ENCODE measurements at places on chromosomes 1 and 21.
A peak's percentile ranks its signal among the peaks of the same experiment; 100 is the strongest.

DNA sequence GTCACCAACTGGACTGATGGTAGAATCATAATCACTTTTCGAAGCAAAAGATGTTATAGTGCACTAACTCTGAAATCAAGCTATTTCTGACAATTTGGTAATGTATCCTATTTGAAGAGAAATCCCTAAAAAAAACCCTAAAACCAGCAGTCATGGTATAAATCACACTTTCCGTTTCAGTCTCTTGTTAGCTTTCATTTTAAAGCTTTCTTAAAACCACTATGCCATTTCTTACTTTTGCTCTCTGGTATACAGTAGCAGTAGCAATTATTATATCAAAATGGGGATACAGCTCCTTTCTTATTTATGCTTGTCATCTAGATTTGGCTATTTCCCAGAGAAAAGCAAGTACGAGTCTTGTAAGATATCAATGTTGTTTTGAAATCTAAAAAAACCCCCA lies 323.3 kb downstream of the KCTD3 start:
- no peak for DNase-seq

- DNase-seq = peak; percentile 90
Observed at GRCh38 chr1:66563094-66563800, 29.3 kb downstream of the SGIP1 start.

GRCh38 chr21:34027721-34028461 lies 45.5 kb upstream of the MRPS6 start:
- DNase-seq = no peak

- no peak for DNase-seq
Observed at GRCh38 chr1:49171941-49172593, 395.4 kb upstream of the BEND5 start.

- DNase-seq = no peak
Observed at GRCh38 chr1:26784023-26784871, 3.5 kb upstream of the PIGV start.

DNA sequence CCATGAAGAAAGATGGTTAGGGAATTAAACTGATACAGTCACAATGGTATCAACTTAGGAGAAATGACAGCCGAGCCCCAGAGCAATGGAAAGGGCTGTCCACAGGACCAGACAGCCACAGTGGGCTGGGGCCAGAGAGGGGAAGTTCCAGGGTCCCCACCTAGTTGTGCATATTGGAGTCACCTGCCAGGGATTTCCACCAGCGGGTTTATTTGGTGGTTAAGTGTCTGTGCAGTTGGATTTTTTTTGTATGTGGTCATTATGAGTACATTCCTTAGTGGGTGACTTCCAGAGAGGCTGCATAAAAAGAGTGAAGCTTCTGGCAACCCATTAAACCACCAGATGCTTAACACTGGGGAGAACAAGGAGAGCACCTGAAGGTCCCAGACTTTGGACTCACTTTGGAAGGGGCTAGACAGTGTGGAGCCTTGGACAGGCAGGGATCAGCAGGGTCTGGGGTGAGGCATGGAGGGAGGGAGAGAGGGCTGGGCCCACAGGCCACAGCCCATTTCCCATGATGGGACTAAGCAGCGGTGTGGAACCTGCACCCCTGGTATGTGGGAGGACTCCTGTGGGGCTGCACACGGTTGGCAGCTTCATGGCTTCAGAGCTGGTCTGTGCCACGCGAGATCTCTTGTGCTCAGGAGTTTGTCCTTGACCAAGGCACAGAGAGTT lies 7.8 kb upstream of the PTTG1IP start:
- peak; percentile 67 for DNase-seq

DNA sequence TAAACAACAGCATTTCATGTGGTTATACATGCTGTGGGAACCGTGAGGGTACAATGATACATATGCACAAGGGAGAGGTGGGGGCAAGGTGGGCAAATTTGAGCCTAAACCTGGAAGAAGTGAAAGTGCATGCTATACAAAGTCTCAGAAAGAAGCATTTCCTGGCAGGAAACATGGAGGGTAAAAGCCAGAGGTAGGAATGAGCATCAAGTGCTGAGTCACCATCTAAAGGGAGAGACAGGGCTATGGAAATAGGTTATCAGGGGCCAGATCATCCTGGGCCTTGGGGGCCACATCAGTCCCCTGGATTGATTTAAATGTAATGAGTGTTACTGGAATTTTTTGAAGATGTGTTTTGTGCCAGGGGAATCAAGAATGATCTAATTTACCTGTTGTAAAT lies 60.1 kb upstream of the DAB1 start:
- DNase-seq = no peak

DNA sequence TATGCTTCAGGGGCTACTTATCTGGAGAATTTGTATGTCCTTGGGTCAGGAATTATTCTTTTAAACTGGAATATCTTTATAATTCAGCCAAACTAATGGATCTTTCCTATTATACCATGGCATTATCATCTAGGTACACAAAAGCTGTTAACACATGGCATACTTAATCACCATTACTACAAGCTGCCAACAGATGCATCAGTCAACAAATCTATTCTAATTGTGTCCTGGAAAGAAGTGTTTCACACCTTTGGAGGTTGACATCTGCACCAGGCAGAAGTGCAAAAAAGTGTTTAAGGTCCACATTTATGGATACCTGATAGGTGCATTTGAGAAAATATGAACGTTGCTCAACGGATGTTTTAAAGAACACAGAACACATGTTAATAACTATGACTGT lies 470.2 kb upstream of the ADGRL2 start:
- no peak for DNase-seq

GRCh38 chr1:191414981-191415640 lies 743.2 kb upstream of the RGS18 start:
- DNase-seq = no peak

GRCh38 chr1:245990315-245991022 lies 516.6 kb downstream of the SMYD3 start:
- DNase-seq = no peak

DNA sequence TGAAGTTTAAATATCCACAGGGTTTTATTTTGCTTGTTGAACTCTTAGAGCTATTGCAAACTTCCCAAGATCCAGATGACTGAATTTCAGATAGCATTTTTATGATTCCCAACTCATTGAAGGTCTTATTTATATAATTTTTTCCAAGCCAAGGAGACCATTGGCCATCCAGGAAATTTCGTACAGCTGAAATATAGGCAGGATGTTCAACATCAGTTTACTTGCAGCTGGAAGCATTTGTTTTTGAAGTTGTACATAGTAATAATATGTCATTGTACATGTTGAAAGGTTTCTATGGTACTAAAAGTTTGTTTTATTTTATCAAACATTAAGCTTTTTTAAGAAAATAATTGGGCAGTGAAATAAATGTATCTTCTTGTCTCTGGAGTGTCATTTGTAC lies 32.8 kb upstream of the DDR2 start:
- no peak for DNase-seq

GRCh38 chr1:93827633-93828366 lies 51.2 kb downstream of the DNTTIP2 start:
- DNase-seq = no peak

DNA sequence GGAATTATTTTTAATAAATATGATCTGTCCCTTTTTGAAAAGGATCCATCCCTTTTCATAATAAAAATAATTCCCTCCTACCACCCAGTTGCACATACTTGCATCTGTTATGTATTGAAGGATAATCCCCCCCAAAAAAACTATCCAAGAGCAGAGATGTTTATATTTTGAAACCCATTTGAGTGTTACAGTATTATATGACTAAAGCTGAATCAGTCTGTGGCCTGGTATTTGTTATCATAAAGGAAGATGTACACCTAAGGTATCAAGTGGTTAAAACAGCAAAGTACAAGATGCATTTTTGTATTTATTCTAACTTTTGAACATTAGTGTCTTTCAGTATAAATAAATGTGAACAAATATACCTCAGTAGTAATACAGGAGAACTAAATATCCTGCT lies 12.7 kb upstream of the TGFB2 start:
- no peak for DNase-seq

GRCh38 chr1:50667710-50668356 lies 244.6 kb upstream of the DMRTA2 start:
- DNase-seq = no peak

DNA sequence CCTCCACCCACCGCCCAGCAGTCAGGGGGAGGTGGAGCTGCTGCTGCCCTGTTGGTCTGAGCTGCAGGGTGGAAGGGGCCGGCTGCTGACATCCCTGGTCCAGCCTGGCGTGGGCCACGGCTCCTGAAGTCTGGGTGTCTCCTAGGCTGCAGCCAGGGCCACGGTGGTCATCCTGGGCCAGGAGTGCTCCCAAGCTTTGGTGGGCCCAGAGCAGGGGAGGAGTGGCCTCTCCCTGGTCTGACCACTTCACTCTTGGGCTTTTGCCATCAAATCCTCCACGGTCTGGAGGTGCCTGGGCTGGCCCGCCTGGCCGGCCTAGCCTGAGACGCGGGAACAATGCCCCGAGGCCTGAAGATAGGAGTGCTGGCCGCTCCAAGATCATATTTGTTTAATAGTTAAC lies 5.8 kb downstream of the PRDM16 start:
- DNase-seq = no peak

- no peak for DNase-seq
Observed at GRCh38 chr1:35882586-35882944, 444 bp upstream of the AGO1 start.

GRCh38 chr1:40645118-40645680 lies 20.3 kb downstream of the RIMS3 start:
- no peak for DNase-seq

DNA sequence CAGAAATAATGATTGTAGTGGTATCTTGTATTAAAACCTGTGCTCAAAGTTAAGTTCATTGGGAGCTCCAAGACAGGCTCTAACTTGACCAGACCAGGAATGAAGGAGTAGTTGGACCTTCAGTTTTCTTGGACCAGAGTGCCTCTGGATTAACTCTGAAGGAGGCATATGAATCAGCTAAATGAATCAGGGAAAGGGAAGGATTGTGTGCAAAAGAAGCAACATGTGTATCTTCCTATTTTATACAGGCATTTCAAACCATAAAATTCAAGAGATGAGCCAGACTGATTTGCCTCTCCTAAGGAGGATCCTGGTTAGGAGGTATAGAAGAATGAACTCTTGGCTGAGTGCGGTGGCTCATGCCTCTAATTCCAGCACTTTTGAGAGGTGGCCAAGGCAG lies 71.4 kb downstream of the CC2D1B start:
- DNase-seq = peak; percentile 25

- DNase-seq = no peak
Observed at GRCh38 chr1:10910681-10911489, 101.6 kb upstream of the TARDBP start.

- peak; percentile 36 for DNase-seq
Observed at GRCh38 chr21:36350282-36350910, 30.4 kb downstream of the MORC3 start.

GRCh38 chr1:230125640-230126528 lies 58.8 kb downstream of the GALNT2 start:
- DNase-seq = peak; percentile 35

- DNase-seq = no peak
Observed at GRCh38 chr1:32427264-32427963, 33.2 kb upstream of the BSDC1 start.

DNA sequence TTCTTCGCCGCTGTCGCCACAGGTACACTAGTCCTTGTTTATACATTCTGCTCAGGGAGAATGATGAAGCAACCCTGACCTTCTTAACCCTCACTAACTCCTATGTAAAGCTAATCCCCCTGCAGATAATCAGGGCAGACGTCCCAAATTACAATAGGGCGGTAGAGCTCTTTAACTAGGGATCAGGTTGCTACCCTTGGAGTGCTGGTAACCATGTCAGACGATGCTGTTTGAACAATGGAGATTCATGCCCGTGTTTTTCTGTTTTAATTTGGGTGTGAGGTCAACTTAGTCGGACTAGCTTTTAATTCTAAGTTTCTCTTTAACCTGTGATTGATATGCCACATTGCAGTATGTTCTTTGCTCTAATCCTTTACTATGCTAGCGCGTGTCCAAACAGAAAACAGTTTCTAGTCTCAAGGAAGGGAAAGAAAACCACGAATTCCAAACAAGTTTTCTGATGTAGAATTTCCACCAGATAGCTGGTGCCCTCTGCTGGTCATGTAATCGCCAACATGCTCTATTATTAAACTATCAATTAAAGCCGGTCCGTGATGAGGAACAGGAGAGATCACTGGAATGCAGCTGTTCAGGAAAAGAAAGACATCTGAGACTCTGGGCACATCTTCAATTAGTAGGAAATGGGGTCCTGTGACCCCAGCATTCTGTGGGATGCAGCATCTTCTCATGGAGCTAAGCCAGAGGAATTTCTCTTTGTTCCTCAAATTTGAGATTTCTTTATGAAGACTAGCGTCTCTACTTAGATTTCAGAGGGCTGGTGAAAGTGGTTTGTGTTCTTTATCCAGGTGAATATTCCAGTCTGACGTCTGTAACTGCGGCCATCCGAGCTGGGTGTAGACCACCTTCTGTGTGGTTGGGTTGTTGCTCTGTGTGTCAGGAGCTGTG lies 18.3 kb upstream of the VAMP3 start:
- peak; percentile 56 for DNase-seq

GRCh38 chr1:240030236-240030635 lies 61.4 kb upstream of the FMN2 start:
- no peak for DNase-seq

DNA sequence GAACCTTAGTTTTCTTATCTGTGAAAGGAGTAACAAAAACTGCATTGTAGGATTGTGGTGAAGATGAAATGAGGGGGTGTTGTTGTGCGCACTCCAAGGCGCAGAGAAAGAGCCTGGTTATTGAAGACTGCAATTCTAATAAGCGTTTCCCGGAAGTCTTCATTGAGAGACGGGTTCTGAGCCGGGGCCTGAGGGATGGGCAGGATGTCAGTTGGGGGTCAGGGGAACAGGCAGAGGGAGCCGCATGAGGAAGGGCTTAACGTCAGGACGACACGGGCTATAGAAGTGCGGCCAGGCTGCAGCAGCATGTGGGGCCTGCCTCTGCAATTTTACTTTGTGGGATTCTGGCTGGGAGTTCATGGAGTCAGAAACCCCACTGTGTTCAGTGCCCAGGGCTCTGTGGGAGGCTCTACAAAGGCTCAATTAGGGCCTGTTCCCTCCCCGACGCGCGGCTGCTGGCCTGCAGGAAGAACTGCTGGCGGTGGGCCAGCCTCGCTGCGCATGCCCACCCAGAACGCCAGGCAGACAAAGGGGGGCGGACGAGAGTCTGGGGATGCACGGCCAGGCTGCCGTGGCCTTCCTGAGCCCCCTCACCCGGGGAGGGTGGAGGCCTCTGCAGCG lies 20.7 kb downstream of the TRIM62 start:
- no peak for DNase-seq

GRCh38 chr1:162913345-162913744 lies 52.4 kb upstream of the CCDC190 start:
- DNase-seq = no peak

DNA sequence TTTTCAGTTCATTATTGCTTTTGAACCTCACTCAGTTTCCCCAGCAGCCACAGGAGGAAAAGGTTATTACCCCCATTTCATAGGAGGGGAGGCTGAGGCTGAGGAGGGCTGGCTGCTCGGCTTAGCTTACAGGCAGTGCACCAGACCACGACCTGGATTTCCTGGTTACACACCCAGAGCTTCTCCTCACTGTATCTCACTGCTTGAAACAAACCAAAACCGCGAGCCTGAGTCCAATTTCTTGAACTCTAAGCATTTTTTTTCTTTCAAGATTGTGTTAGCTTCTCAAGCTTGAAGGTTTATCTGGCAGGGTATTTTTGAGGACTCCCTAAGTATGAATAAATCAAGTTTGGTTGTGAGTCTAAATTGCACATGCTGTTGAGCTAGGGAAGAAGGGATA lies 188.9 kb upstream of the EDN2 start:
- no peak for DNase-seq

GRCh38 chr1:93980320-93981273 lies 71.4 kb upstream of the GCLM start:
- no peak for DNase-seq

All from AG08395 (cell line).